ENCODE measurements at places on chromosomes 7 and 10. TPM values are rescaled to one million over a fixed set of nuclear protein-coding genes. Genes with fewer than 3 reads are reported as not detected.

GRCh38 chr7:120218712-120219111, 54.3 kb upstream of the KCND2 start:
- no peaks in the 10 kb centered on the region for H3K4me1 ChIP-seq
- no peak overlapping the region for H3K27ac ChIP-seq
- no peaks in the 10 kb centered on the region for H3K36me3 ChIP-seq

DNA sequence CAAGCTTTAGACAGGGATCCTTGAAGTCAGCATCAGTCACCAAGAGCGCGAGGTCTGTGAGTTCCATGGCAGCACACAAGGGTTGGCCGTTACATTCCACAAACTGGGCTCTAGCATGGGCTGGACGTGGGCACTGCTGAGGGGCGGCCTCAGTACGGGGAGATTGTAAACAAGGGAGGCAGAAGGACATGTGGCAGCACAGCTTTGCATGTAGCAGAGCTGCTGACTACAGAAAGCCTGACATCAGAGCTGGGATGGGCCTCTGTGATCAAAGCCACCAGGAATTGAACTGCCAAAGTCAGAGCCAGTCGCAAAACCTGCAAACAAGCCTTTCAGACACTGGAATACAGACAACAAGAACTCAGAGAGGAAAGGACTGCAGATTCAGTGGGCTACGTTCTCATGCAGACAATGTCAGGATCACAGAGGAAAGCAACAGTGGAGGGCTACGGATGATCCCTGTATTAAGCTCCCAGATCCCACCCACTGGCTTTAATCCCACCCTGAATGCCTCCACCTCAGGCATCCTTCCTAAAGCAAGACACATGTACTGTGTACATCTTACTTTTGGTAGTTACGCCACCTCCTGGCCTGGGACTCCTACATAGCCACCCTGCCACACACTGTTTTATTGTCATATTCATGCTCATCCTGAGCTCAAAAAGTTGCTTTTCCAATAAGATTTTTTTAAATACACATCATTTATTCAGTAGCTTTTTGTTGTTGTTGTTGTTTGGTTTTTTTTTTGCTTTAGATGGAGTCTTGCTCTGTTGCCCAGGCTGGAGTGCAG, 291.1 kb upstream of the IMMP2L start:
- no peaks in the 10 kb centered on the region for H3K36me3 ChIP-seq
- DNase-seq: peak; percentile 57
- H3K4me1 ChIP-seq: peaks cover 2% of the 10 kb centered on the region
- no peak overlapping the region for H3K27ac ChIP-seq
- no peak overlapping the region for H3K4me3 ChIP-seq

Gene HIF1AN
- 57.6 TPM for total RNA-seq

GRCh38 chr10:126902157-126902556, 3.1 kb upstream of the DOCK1 start:
- H3K27me3 ChIP-seq: no peaks in the 10 kb centered on the region
- H3K36me3 ChIP-seq: no peaks in the 10 kb centered on the region
- peak; percentile 34 for DNase-seq

Gene ZDHHC4
- 72.4 TPM for total RNA-seq

Gene UFSP1
- total RNA-seq: 5.0 TPM

DNA sequence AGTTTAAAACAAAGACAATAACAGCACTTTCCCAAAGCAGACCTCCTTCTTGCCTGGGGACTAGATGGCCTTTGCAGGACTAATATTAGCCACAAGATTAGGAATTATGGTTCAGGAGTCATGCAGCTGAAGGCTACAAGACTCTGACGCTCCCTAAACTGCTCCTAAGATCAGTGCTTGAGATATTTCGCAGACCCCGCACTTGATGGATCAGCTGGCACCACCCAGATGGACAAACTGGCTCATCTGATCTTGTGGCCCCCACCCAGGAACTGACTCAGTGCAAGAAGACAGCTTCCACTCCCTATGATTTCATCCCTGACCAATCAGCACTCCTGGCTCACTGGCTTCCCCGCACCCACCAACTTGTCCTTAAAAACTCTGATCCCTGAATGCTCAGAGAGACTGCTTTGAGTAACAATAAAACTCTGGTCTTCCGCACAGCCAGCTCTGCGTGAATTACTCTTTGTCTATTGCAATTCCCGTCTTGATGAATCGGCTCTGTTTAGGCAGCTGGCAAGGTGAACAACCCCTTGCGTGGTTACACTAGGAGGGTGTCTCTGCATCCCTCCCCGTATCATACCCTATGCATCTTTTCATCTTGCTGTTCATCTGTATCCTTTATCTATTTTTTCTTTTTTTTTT, 26.9 kb upstream of the NRBF2 start:
- no peaks in the 10 kb centered on the region for H3K27me3 ChIP-seq
- H3K4me3 ChIP-seq: no peak overlapping the region
- no peaks in the 10 kb centered on the region for H3K36me3 ChIP-seq
- H3K27ac ChIP-seq: no peak overlapping the region
- no peak for DNase-seq

- no peaks in the 10 kb centered on the region for H3K4me1 ChIP-seq
- no peak overlapping the region for H3K27ac ChIP-seq
- no peak overlapping the region for H3K4me3 ChIP-seq
- DNase-seq: no peak
Measured at GRCh38 chr7:36127075-36127740, 25.8 kb upstream of the EEPD1 start.

- H3K36me3 ChIP-seq: no peaks in the 10 kb centered on the region
- H3K4me1 ChIP-seq: peaks cover 49% of the 10 kb centered on the region
- DNase-seq: no peak
- peak overlapping the region; percentile 73 for H3K27ac ChIP-seq
- no peaks in the 10 kb centered on the region for H3K27me3 ChIP-seq
- H3K4me3 ChIP-seq: peak overlapping the region; percentile 83
Measured at GRCh38 chr10:80407812-80408241, 524 bp upstream of the PRXL2A start.

- DNase-seq: no peak
- H3K4me1 ChIP-seq: no peaks in the 10 kb centered on the region
- no peaks in the 10 kb centered on the region for H3K36me3 ChIP-seq
- H3K27me3 ChIP-seq: no peaks in the 10 kb centered on the region
Measured at GRCh38 chr10:6385665-6386064, 182.9 kb downstream of the PFKFB3 start.

- no peaks in the 10 kb centered on the region for H3K27me3 ChIP-seq
- H3K4me1 ChIP-seq: peaks cover 5% of the 10 kb centered on the region
- no peak overlapping the region for H3K27ac ChIP-seq
- DNase-seq: no peak
Measured at GRCh38 chr7:159013825-159014289, 130.8 kb downstream of the VIPR2 start.

DNA sequence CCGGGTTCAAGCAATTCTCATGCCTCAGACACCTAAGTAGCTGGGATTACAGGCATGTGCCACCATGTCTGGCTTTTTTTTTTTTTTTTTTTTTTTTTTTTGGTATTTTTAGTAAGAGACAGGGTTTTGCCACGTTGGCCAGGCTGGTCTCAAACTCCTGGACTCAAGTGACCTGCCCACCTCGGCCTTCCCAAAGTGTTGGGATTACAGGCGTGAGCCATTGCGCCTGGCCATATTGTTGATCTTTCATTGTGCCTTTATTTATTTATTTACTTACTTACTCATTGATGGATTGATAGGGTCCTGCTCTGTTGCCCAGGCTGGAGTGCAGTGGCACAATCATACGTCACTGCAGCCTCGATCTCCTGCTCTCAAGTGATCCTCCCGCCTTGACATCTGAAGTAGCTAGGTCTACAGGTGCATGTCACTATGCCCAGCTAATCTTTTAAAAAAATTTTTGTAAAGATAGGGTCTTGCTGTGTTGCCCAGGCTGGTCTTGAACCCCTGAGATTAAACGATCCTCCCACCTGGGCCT, 30.4 kb downstream of the SVIL start:
- H3K4me3 ChIP-seq: no peak overlapping the region
- H3K4me1 ChIP-seq: peaks cover 4% of the 10 kb centered on the region
- H3K27me3 ChIP-seq: no peaks in the 10 kb centered on the region
- no peak for DNase-seq
- no peak overlapping the region for H3K27ac ChIP-seq
- H3K36me3 ChIP-seq: no peaks in the 10 kb centered on the region

Gene PURB
- total RNA-seq: 25.3 TPM

DNA sequence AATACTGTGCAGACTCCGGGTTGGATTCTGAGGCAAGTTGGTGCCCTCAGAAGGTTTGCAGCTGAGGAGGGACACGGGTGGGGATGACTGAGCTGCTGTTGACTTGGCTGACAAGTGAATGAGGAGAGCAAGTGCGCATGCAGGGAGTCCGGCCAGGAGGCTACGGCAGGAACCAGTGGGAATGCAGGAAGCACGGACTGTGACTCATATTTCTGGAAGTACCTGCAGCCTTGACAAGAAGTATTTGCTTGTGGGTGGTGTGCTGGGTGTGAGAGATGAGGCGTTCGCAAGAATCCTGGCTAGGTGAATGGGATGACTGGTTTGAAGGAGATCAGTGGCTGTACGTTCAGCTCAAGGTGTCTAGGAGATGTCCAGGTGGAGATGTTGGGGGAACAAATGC, 30.8 kb upstream of the FXYD4 start:
- H3K27me3 ChIP-seq: no peaks in the 10 kb centered on the region
- no peak overlapping the region for H3K4me3 ChIP-seq
- no peaks in the 10 kb centered on the region for H3K36me3 ChIP-seq
- no peak for DNase-seq
- H3K4me1 ChIP-seq: no peaks in the 10 kb centered on the region

DNA sequence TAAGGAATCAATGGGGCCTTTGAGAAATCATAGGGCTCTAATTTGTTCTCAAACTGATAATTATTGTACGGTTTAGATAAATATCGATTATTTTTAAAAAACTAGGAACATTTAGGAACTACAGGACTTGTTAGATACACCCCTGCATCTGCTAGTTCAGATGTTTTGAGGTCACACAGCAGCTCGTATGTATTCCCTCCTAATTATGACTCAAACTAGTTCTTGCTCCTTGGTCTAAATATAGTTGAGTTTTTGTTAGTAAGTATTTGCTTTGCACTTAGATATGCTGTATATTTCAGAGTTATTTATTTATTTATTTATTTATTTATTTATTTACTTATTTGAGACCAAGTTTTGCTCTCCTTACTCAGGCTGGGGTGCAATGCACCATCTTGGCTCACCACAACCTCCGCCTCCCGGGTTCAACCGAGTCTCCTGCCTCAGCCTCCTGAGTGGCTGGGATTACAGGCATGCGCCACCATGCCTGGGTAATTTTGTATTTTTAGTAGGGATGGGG, 22.7 kb downstream of the PTER start:
- H3K4me3 ChIP-seq: no peak overlapping the region
- H3K4me1 ChIP-seq: no peaks in the 10 kb centered on the region
- peaks cover 28% of the 10 kb centered on the region for H3K27me3 ChIP-seq
- H3K36me3 ChIP-seq: no peaks in the 10 kb centered on the region
- DNase-seq: no peak
- no peak overlapping the region for H3K27ac ChIP-seq

DNA sequence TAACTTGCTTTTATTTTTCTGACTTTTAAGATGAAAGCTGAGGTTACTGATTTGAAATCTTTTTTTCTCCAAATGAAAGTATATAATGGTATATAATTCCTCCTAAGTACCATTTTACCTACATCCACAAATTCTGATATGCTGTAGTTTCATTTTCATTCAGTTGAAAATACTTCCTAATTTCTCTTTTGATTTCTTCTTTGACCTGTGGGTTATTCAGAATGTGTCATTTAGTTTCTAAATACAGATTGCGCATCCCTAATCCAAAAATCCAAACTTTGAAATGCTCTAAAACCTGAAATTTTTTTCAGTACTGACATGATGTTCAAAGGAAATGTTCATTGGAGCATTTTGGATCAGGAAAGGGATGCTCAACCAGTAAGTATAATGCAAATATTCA, 168.7 kb downstream of the CELF2 start:
- peaks cover 41% of the 10 kb centered on the region for H3K27me3 ChIP-seq
- H3K4me1 ChIP-seq: no peaks in the 10 kb centered on the region
- no peaks in the 10 kb centered on the region for H3K36me3 ChIP-seq

Gene ENKUR
- 0.17 TPM for total RNA-seq

GRCh38 chr10:5040010-5040673, 36.5 kb upstream of the AKR1C2 start:
- no peaks in the 10 kb centered on the region for H3K36me3 ChIP-seq
- peak; percentile 90 for DNase-seq

DNA sequence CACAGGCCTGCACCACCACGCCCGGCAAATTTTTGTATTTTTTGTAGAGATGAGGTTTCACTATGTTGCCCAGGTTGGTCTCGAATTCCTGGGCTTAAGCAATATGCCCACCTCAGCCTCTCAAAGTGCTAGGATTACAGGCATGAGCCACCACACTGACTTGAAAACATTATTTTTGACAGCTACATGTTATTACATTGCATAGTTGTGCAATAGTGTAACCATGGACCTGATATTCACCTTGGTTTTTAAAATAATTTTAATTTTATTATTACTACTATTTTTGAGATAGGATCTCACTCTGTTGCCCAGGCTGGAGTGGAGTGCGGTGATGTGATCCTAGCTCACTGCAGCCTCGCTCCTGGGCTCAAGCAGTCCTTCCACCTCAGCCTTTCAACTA, 18.4 kb downstream of the AKAP9 start:
- no peaks in the 10 kb centered on the region for H3K4me1 ChIP-seq
- H3K36me3 ChIP-seq: no peaks in the 10 kb centered on the region
- no peak overlapping the region for H3K27ac ChIP-seq
- H3K27me3 ChIP-seq: no peaks in the 10 kb centered on the region
- DNase-seq: no peak

DNA sequence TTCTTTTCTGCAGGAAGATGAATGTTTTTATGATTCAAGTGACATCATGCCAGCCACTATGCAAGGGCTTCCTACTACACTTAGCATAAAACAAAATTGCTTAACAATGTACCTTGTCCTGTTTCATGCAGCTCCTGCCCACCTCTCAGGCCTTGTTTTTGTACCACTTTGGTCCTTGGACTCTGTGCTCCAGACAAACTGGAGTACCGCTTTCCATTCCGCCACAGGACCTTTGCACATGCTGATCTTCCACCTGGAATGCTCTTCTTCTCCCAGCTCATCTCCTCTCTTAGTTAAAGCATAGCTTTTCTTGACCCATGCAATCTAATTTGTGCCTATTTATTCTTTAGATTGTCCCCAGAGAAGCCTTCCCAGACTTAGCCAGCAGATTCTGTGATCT, 77.5 kb upstream of the STK17A start:
- no peak overlapping the region for H3K4me3 ChIP-seq
- no peaks in the 10 kb centered on the region for H3K36me3 ChIP-seq
- DNase-seq: no peak
- no peaks in the 10 kb centered on the region for H3K27me3 ChIP-seq
- H3K27ac ChIP-seq: no peak overlapping the region

DNA sequence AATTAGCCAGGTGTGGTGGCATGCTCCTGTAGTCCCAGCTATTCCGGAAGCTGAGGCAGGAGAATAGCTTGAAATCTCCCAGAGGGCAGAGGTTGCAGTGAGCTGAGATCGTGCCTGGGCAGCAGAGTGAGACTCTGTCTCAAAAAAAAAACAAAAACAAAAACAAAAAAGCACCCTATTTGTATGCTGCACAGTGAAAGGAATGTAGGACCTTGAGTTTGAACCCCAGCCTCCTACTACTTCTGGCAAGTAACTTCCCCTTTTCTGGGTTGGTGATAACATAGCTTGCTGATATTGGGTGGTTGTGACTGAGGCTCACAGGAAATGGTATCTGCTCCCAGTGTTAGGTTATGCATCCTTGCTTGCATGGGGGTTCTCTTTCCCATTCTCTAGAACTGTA, 205.3 kb downstream of the BUB3 start:
- no peaks in the 10 kb centered on the region for H3K4me1 ChIP-seq
- no peak for DNase-seq
- H3K27ac ChIP-seq: no peak overlapping the region
- H3K36me3 ChIP-seq: no peaks in the 10 kb centered on the region
- no peaks in the 10 kb centered on the region for H3K27me3 ChIP-seq

- H3K36me3 ChIP-seq: no peaks in the 10 kb centered on the region
- DNase-seq: no peak
- H3K27me3 ChIP-seq: no peaks in the 10 kb centered on the region
- no peak overlapping the region for H3K27ac ChIP-seq
Measured at GRCh38 chr10:131685576-131685975, 215.2 kb upstream of the PPP2R2D start.

All from A673 (cell line).